Activated CD4-positive, alpha-beta T cell treated with anti-CD3 and anti-CD28 coated beads for 24 hours (primary cell): ENCODE measurements at places on chromosomes 7 and 10.

DNA sequence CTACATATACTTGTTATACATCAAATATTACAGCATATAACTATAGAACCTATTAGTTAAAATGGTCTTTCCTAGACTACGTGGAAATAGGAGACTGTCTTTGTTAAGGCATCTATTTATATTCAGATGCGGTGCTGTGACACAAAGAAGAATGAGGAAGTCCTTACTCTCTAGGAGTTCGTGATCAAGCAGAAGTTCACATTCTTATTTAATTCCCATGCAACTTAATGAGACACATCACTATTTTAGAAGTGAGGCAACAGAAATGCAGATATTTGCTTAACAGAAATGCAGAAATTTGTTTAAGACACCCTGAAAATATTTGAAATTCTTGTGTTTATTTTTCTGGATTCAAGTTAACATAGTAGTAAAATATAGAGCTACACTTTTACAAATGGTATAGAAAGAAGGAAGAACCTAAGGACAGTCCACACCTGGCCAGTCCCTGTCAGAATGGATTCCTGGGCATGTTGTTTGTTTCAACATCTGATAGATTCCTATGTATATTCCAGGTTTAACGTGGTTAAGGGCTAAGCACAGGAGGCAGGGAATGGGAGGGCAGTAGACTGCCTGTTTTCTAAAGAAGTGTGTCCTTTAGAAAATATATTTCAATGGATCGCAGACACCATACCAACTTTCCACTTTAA, 70.6 kb upstream of the NXPH1 start:
- DNase-seq = no peak

DNA sequence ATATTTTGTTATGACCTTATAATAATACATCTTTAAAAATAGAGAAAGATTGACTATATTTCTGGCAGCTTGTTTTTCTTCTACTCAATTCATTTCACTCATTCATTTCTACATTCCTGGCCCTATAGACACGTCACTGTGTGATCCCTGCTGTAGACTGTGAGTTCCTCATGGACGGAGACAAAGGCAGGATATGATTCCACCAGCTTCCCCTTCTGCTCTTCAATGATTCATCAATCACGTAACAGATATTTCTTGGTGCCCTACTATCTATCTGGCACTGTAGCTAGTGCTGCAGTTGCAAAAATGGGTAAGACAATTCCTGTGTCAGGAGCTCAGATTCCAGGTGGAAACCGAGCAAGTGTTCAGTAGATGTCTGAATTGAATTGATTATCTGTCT, 415.0 kb downstream of the SFMBT2 start:
- no peak for DNase-seq

DNA sequence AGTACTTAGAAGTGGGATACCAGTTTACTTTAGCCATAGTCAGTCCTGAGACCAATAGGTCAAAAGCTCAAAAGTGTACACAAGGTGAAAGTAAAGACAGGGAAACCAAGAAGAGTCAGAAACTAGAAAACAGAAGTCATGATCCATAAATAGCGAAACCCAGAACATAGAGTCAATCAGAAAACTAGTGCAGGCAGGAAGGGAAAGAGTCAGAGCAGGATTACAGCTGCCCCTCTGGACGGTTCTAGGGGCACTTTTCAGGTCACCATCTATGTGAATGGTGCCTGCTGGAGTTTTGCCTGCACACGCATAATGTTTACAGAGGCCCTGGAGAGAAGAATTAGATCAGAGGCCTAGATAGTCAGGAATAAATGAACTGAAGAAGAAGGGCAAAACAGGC, 22.4 kb upstream of the DMTF1 start:
- DNase-seq = no peak

DNA sequence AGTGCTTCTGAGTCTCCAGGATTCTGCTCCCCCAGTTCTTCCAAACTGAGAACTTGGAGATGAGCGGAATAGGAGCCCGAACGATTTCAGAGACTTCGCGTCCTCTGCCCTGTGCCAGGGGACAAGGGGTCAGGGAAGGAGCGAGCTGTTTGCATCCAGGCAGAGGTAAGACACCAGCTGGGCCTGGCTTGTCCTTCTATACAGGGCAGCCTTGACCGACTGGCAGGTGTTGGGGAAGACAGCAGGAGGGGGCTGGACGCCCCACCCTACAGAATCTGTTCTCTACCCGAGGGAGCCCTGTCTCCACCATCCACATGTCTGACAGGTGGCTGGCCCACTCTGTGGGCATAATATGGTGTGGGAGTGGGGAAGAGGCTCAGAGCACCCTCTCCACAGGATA, 7.1 kb downstream of the SPOCK2 start:
- no peak for DNase-seq

GRCh38 chr7:23273141-23273599, 26.0 kb upstream of the MALSU1 start:
- DNase-seq = peak; percentile 96

DNA sequence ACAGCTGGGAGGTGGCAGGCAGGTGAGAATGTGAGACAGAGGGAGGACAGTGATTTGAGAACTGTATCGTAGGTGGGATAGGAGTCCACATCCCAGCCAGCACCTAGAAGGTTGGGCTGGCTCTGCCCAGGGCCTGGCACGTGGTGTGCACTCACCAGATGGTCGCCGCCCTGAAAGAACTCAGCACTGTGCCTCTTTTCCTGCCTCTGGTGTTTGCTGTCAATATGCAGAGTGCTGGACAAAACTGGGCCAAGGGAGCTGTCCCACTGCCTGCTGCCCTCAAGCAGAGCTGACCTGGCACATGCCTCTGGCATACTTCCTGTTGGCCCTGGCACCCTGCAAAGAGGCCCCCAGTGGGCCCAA, 36.8 kb downstream of the CHST3 start:
- DNase-seq = no peak

DNA sequence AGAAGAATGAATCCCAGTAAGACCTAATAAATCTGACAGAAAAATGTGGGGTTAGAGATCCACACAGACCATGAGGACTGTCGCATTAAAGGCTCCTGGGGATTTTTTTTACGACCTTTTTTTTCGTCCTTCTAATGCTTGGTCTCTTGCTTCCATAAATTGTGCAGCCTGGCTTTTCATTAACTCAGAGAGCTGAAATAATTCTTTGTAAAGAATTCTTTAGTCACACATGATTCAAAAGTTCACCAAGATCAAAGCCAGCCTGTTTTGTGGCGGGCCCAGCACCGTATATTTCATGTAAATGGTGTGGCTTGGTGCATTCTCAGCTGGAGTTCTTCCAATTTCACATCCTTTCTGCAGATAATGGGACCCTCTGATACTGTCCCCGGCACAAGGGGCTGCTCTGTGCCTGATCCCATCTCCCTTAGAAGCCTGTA, 206.6 kb upstream of the BMPER start:
- DNase-seq = no peak

GRCh38 chr10:81130014-81130413, 592.3 kb downstream of the SH2D4B start:
- DNase-seq = no peak

DNA sequence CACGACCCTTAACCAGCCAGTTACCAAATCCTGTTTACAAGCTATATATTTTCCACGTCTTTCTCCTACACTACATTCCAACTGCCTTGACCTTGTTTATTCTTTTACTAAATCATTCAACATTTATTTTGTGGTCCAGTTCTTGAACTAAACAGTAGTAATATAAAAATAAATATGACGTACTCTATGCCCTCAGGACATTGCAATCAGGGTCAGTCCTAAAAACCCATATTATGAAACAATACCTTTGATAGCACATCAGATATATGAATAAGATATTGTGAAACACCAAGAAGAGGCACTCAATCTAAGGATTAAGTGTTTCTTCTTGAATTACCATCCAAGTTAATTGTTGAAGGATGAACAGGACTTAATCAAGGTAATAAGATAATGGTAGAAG, 52.5 kb upstream of the WNT16 start:
- DNase-seq = no peak

DNA sequence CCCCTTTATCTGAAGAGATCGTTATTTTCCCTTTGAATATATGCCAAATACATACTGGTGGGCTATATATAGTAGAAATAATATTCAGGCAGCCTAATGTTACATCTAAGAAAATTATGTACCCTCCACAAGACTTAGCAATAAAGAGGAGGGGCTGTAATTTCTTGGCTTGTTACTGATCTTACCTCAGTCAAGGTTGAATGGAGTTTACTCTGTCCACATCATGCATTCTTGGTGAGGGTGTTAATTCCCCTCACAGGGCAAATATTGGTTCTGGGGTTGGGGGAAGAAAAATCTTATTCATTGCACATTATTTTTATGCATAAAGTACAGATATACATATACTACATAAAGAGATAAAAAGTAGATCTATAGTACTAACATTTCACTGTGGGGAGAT, 145.8 kb upstream of the ANK3 start:
- no peak for DNase-seq

- DNase-seq = no peak
These were observed 623.6 kb upstream of the FZD8 start for GRCh38 chr10:36265741-36266140.

DNA sequence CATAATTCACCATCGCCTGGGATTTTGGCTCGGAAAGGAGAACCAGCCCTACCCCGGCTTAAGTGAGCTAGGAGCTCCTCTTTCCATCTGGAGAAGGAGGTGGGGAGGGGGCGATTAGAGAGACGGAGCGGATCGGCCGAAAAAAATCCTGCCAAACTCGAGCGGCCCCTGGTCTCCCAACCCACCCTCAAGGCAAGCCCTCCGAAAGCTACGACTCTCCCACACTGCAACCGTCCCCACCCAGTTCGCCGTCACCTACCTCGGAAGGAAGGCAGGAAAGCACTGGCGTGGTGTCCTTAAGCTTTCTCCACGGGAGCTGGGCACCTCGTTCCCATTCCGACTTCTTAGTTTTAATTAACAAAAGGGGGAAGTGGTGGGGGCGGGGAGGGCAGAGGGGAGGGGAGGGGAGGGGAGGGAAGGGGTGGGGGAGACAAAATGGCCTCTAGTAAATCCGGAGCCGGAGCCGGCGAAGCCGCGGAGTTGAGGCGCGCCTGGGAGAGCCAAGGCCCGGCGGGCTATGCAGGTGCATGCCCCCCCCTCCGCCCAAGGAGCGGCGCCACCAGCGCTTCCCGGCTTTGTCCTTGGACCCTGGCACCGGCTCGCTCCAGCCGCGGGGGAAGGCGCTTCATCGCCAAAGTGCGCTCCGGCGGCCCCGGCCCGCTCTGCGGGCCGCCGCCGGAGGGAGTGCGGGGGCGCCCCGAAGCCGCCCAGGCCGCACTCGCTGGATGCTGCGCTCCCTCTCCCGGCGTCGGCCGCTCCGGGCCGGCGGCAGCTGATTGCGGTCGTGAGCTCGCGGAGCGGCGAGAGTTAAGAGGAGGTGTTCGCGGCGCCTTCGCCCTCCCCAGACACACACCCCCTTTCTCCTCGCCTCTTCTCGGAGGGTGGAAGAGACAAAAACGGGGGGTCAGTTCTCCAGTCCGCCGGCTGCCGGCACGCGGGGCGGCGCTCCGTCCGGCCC, at the start of gene LRRC4:
LRRC4 (minus strand) TSS at position 784 of the 958 bp plus-strand sequence. CDS start 797 bp downstream, outside the sequence.
- no peak for DNase-seq

- no peak for DNase-seq
These were observed 122.5 kb upstream of the SAMD8 start for GRCh38 chr10:74988832-74989561.

GRCh38 chr10:81013771-81014170, 476.1 kb downstream of the SH2D4B start:
- DNase-seq = no peak

GRCh38 chr10:117790179-117790578, 247.6 kb downstream of the EMX2 start:
- DNase-seq = no peak

DNA sequence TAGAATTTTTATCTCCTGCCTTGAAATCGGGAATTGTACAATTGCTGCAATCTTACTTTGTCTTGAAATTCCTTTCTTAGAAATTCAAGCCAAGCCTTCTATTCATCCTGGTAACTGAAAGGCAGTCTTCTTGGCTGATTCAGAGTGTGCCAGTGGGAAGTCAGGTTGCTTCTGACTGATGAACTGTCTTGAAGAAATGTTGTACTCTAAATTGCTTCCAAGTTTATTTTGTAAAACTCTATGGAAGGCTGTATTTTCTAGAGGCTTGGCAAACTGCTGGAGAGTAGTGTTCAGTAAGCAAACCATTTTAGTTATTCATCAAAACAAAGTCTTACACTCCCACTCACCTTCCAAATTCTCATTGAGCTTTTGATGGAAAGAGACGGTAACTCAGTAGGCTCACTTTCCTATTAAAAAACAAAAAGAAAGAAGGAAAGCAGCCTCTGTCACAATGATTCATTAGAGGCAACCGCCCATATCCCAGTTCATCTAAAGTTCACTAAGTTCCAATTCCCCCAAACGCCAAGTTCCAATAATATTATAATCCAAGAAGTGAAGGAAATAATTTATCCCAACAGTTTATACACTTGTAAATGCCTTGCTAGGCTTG, 187.9 kb upstream of the MALRD1 start:
- no peak for DNase-seq

DNA sequence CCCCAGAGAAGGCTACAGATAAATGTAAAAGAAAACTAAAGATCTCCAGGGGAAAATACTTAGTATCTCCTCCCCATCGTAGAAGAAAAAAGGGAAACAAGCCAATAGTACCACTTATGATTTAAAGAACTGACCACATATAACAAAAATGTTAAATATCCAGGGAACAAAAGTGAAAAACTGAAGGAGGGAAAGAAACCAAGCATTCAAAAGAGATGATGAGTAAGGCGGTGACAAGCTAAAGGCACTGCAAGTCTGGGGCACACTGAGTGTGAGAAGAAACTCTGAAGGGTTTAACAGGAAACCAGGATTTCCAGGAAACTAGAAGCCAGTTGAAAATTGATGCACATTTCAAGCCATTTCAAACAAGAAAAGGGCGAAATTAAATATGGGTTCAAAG, 226.3 kb downstream of the AHR start:
- no peak for DNase-seq

DNA sequence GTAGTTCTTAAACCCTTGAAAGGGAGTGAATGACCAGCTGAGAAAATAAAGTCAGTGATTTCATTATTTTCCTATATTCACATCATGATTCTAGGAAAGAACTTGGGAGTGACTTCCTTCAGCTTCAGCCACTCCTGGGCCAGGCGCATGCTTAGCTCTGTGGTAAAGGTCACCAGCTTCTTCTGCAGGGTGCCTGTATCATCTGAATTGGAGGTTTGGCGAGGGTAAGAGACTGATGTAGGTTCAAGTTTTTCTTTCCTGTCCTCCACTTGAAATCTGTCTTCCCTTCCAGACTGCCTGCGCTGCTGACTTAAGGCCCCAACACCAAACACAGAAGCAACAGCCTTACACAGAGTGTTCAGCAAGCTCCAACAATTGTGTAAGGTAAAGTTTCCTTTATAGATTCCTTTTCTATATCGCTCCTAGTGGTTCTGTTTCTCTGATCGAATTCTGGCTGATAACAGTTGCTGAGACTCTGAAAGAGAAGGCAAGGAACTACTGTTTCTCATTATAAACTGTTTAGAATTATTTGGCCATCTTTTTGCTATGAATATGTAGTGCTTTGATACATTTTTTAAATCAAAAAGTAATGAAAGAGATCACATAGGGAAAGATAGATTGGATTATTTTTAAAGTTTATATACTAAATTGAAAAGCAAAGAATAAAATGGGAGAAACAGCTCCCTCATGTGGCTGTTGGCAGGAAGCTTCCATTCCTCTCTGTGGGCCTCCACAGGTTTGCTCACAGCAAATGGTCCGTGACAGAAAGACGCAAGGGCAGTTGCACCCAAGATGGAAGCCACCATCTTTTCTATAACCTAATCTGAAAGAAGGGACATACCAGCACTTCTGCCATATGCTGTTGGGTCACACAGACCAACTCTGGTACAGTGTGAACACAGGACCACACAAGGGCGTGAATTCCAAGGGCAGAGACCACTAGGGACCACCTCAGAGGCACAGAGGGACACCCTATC, 14.0 kb downstream of the GATAD1 start:
- DNase-seq = no peak
